ENCODE measurements at places on chromosomes 3 and 15. TPM values are rescaled to one million over a fixed set of nuclear protein-coding genes. Genes with fewer than 3 reads are reported as not detected.

GRCh38 chr3:134232151-134232550, 18.5 kb downstream of the RYK start:
- H3K27me3 ChIP-seq: no peaks in the 10 kb centered on the region
- H3K4me1 ChIP-seq: no peaks in the 10 kb centered on the region
- no peak for DNase-seq

GRCh38 chr3:115498898-115499297, 124.4 kb upstream of the GAP43 start:
- H3K4me1 ChIP-seq: peaks cover 13% of the 10 kb centered on the region
- H3K36me3 ChIP-seq: no peaks in the 10 kb centered on the region
- no peaks in the 10 kb centered on the region for H3K27me3 ChIP-seq
- H3K27ac ChIP-seq: no peak overlapping the region
- DNase-seq: no peak
- H3K4me3 ChIP-seq: no peak overlapping the region

DNA sequence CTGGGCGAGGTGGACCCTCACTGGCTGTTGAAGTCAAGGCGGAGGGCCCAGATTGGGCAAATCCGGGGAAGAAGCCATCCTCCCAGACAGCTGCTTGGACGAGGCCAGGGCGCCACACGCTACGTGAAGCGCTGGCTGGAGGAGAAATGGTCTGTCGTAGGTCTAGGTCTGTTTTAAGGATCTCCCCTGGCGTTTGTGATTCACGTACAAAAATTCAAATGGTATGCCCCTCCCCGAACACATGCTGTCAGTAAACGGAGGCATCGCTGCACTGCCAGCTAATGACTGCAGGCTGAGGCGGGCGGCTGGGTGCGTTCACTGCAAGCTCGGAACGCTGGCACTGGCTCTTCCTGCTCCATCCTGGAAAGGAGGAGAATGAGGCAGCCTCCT, 69.9 kb downstream of the EPHB3 start:
- no peak overlapping the region for H3K27ac ChIP-seq
- DNase-seq: no peak
- H3K4me1 ChIP-seq: no peaks in the 10 kb centered on the region
- H3K4me3 ChIP-seq: no peak overlapping the region
- H3K36me3 ChIP-seq: no peaks in the 10 kb centered on the region
- no peaks in the 10 kb centered on the region for H3K27me3 ChIP-seq

GRCh38 chr3:64291345-64291744, 66.1 kb upstream of the PRICKLE2 start:
- H3K36me3 ChIP-seq: no peaks in the 10 kb centered on the region
- H3K4me1 ChIP-seq: no peaks in the 10 kb centered on the region
- H3K27ac ChIP-seq: peak overlapping the region; percentile 16

DNA sequence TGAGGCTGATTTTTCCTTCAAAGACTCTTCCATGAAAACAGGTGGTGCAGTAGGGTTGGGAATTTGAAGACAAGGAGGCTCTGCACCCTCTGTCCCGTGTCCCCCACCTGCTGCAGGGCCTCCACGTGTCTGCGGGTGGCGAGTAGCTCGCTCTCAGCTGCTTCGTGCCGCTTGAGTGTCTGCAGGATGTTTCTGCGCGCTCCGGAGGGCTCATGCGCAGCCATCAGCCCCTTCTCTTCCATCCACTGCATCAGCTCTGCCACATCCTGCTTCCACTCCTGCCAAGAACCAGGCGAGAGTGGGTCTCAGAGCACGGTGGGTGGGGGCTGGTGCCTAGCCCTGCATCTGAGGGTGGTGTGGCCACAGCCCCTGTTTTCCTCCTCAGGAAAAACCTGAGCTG, 17.8 kb downstream of the SPTBN5 start:
- H3K4me1 ChIP-seq: peaks cover 7% of the 10 kb centered on the region
- no peaks in the 10 kb centered on the region for H3K27me3 ChIP-seq
- DNase-seq: no peak
- H3K27ac ChIP-seq: no peak overlapping the region
- H3K4me3 ChIP-seq: no peak overlapping the region

DNA sequence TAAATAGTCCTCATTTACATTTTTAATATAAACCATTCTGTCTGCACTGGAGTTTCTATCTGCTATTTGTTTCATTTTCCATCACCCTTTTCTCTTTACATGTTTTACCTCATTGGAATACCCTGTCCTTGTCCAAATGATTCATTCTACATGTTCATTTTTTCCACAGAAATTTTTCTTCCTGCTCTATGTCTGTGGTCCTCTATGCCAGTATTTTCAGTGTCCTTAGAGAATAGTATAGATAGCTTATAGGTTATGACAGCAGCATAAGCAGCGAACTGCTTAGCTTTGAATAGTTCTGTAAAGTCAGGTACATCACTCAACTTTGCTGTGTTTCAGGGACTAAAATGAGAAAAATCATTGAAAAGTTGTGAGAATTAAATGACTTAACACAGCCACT, 742.3 kb upstream of the CBLB start:
- no peak overlapping the region for H3K4me3 ChIP-seq
- H3K36me3 ChIP-seq: no peaks in the 10 kb centered on the region
- DNase-seq: no peak
- no peak overlapping the region for H3K27ac ChIP-seq

DNA sequence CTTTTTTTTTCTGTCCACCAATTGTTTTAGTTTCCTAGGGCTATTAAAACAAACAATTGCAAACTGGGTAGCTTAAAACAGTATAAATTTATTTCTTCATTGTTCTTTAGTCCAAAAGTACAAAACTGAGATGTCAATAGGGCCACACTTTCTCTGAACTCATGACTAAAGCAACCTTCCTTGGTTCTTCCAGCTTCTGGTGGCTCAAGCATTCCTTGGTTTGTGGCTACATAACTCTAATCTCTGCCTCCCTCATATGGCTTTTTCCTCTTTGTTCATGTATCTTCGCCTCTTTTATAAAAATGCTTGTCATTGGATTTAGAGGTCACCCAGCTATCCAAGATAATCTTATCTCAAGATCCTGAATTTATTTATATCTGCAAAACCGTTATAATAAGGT, 914.5 kb upstream of the EPHA6 start:
- H3K27me3 ChIP-seq: no peaks in the 10 kb centered on the region
- H3K27ac ChIP-seq: no peak overlapping the region
- DNase-seq: no peak
- H3K4me1 ChIP-seq: no peaks in the 10 kb centered on the region

GOLIM4 gene
- total RNA-seq: 63.7 TPM

COL8A1 gene
- total RNA-seq: 43.3 TPM

All from right atrium auricular region (tissue), 2 donors.